Fibroblast of gingiva (primary cell): ENCODE measurements at places on chromosomes 12 and 14.

DNA sequence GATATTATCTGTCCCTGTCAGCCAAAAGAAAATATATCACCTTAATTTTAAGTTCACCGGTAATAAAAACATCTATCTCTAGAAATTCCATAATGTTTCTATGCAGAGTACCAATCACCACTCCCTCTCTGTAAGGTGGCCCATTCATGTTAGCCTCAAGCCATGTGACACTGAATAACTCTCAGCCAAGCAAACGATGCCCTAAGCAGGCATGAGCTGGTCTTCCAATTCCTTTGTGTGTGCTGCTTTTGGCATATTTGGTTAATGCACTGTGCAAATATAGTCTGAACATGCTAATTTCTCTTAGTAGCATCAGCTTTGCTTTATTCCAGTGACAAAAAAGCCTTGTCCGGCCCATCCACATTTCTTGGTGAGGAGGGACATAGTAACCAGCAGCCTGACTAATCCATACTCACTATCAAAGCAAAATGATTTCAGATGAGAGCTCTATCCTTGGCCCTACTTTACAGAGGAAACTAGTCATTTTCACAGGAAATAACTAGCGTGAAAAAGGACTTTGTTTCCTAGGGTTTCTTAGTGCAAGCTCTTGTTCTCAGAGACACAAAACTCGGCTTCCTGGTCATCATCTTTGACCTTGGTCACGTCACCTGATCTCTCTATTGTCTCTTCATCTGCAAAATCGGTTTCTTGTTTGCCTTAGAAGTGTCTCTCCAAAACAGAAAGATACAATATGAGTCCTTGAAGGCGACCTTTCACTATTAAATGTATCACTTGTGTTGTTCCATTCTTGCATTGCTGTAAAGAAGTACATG is 59.2 kb upstream of the RTRAF start:
- DNase-seq: no peak

- DNase-seq: no peak
Measured at GRCh38 chr12:89040146-89040964, 311.9 kb downstream of the DUSP6 start.

- no peak for DNase-seq
Measured at GRCh38 chr14:73457924-73458182, 493 bp downstream of the NUMB start.

DNA sequence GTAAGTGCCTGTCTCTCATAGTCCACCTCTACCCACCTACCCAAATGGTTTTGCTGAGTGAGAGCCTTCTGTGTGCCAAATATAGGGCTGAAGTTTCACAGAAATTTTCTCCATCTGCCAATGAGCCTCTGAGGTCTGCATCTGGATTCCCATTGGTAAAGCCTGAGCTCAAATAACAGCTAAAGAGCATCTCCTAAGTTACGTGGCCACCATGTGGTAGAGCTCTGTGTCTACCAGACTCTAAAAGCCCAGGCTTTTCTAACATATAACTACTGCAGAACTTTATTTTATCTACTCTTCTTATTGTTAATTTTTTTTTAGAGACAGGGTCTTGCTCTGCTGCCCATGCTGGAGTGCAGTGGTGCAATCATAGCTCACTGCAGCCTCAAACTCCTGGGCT is 16.0 kb downstream of the AMDHD1 start:
- no peak for DNase-seq

DNA sequence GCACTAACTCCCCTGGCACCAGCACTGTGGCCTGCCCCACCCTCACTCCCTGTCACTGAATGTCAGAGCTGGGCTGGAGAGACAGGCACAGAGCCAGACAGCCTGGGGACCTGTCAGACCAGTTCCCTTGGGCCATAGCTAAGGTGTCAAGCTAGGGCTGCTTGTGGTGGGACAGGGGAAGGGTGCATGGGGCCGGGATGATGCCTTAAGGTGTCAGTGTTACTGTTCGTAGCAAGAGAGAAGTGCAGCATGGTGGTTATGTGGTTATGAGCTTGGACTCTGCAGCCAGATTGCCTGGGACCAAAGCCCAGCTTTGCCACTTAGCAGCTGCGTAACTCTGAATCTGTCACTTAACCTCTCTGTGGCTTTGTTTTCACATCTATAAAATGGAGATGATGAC is 3.8 kb downstream of the RAPGEF3 start:
- DNase-seq: no peak

DNA sequence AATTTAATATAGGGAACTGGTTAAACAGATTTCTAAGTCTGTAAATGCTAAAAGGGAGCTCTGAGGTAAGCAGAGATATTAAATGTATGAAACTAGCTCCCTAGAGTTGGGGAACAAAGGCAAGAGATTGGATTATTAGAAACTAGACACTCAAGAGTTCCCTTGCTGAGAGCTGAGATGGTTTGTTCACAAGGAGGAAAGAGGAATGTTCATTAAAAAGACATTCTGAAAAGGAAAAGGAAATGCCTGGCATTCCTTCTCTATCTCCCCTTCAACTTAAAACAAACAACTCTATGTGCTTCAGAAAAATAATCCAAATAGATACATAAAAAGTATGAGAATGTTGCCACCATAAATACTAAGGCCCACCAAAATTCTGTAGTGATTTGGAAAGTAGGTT is 73.7 kb downstream of the GALNT4 start:
- DNase-seq: peak; percentile 49

DNA sequence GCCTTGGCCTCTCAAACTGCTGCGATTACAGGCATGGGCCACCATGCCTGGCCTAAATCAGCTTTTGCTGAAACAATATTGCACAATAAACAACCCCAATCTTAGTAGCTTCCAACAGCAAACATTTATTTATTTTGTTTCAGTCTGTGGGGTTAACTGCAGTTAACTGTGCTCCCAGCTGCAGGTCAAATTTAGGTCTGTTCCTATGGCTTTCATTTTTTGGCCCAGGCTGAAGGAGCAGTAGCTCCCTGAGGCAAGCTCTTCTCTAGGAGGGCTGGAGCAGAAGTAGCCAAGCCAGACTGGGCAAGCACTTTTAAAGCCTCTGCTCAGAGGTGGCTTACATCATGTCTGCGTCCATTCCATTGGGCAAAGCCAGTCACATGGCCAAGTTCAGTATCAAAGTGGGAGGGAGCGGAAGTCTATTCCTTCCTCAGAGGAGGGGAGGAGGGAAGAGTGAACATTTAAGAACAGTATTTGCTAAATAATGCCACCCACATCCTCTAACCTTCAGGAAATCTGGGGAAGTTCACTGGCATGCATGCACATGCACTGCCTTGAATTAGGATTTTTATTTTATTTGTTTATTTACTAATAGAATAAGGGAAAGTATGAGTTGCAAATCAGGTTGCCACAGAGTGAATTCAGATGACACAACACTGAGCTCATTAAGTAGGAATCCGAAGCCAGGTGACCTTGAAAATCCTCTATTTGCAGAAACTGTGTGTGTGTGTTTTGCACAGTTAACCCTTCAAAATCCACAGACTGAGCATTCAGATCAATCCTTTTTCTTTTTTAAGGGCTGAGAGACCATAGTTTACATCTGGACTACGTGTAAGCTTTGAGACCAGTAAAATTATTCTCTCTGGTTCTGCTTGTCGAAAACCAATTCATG is 122.0 kb upstream of the SEL1L start:
- DNase-seq: no peak
